NCI-H774 (cell line): ENCODE measurements at places on chromosomes 6 and 20.

- no peak for DNase-seq
These were observed 91.9 kb downstream of the RNGTT start for GRCh38 chr6:88871498-88871897.

GRCh38 chr6:52522151-52522626 is 54.7 kb downstream of the TRAM2 start:
- no peak for DNase-seq

DNA sequence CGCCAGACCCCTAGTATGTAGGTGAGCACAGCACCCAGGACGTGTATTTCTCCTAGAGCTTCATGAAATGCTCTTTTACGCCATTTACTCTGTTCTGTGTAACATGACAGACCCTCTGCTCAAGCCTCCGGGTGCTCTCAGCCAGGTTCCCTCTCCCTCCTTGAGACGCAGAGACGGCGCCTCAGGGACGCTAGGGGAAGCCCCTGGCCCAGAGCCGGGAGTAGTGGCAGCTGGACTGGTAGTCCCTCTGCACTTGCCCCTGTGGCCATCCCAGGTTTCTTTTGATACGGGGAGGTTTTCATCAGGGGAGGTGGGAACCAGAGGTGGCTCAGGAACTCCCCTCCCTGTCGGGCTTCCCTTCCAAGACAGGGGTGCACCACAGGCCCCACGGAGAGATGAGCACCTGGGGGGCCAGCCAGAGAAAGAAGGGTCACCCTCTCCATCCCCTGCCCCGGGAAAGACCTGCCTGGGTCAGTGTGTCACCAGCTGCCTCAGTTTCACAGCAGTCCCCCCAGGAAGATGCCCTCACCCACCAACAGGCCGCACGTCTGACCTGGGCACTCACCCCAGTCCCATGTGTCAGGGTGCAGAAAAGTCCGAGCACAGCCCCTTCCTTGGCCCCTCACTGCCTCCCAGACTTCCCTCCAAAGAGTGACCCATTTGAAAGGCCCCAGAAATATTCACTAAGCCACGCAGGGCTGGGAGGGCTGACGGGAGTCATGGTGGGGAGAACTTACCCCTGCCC is 58.1 kb upstream of the AFDN start:
- DNase-seq, result no peak

- no peak for DNase-seq
These were observed 7.2 kb upstream of the ABHD12 start for GRCh38 chr20:25397821-25398220.

DNA sequence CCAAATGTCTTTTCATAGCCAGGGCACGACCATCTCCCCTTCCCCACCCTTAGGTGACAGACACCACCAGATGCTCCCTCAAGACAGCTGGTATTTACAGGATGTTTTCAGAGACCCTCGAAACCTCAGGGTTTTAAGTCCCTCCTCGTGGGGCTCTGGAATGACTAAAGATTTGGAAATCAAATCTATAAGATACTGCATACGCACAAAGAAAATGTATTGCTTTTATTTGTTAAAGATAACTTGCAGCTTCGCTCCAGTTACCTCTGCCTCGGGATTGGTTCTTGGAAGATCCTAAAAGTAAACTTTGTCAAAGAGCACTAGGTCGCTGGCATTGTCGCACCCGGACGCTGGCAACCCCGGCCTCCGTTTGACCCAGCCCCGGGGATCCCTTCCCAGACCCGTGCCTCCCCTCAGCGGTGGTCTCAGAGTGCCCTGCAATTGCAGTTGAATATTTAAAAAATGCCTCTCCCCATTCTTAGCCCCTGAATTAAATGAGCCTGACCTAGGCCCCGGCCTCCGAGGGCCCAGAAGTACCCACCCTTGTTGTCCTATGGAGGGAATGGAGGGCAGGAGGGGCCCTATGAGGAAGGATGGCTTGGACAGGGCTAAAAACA is 7.1 kb downstream of the PAX1 start:
- no peak for DNase-seq
